GF-D8 (cell line): ENCODE measurements at places on chromosomes 11 and 22.

GRCh38 chr11:9951807-9952206 is 287.9 kb downstream of the SWAP70 start:
- DNase-seq: no peak

DNA sequence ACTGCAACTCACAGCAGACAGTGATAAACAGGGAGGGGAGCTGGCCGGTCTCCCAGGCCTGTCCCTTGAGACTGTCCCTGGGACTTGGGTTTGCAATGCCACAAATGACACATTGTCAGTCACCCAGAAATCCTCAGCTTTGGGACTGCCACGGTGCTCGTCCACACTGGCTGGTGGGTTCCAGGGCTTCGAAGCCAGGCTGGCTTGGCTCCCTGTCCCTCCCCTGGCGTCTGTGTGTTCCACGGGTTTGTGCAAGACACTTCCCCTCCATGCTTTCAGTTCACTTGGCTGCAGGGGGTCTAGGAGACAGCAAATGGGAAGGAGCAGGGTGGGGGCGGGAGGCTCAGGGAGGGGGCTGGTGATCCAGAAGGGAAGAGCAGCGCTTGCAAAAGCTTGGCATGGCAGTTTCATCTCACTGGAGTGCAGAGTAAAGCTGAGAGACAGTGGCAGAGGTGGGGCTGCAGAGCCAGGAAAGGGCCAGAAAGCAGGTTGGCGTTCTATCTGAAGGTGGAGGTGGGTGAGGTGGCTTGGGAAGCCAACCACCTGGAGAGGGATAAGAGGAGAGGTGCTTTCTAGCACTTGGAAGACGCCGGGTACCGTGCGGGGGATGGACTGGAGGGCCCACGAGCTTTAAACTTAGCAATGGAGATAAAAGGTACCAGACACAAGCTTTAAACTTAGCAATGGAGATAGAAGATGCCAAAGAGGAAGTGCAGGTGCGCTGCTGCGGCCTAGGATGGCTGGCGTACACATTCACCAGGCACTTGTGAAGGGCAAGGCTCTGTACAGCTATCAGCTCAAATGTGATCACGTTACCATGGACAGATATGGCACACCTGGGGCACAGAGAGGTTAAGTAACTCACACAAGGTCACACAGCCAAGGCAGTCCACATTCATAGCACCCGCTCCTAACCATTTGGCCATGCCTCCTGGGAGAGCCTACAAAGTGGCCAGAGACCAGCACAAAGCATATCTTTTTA is 86.4 kb upstream of the SHISAL1 start:
- DNase-seq: no peak

- DNase-seq: no peak
Measured at GRCh38 chr11:73001615-73002014, 140.5 kb downstream of the FCHSD2 start.

GRCh38 chr11:128587415-128587814 is at the start of gene ETS1:
Gene ETS1, minus strand, starts transcription at chr11:128587558. Its CDS starts 14,428 bp downstream, at chr11:128573130.
- no peak for DNase-seq

DNA sequence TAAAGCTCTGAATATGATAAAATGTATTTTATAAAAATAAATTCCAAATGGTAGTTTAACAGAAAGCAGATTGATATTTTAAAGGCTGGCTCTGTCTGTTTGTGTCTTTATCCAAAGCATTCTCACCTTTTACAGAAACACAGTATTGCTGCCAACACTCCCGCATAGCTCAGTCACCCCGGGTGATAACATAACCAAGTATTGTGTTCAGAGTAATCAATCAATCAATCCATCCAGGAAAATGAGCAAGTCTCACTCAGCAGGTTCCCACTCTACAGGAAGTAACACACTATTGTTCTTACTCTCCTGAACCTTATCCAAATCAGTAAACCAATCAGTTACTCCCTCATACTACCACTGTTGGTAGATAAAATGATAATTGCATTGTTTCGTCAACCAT is 203.4 kb downstream of the LRRC4C start:
- DNase-seq: no peak

- no peak for DNase-seq
Measured at GRCh38 chr11:117319214-117319840, 3.3 kb upstream of the BACE1 start.

DNA sequence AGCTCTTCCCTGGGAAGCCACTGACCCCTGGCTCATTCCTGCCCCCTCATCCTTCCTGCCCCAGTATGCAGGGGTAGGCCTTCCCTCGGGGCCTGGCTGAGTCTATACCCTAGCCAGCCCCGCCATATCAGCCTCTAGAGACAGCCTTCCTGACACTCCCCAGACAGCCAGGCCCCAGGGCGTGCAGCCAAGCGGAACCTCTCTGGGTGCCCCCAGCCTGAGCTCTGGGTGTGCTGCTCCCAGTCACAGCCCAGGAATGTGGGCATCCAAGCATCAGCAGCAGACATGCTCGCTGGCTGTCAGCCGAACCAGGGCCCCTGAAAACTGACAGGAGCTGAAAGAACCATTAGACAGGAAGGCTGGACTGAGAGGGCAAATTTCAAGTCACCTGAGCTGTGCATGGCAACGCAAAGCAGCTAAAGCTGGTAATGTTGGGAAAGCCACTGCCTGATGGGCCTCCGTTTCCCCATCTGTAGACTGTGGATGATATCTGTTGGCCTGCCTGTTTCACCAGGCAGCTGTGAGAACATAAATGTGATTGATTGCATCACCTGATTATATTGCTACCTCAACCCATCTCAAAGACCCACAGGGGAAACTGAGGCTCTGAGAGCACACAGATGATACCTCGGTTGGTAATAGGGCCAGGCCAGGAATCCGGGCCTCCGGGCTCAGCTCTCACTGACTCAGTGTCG is 93.2 kb downstream of the LRRC32 start:
- DNase-seq: no peak

DNA sequence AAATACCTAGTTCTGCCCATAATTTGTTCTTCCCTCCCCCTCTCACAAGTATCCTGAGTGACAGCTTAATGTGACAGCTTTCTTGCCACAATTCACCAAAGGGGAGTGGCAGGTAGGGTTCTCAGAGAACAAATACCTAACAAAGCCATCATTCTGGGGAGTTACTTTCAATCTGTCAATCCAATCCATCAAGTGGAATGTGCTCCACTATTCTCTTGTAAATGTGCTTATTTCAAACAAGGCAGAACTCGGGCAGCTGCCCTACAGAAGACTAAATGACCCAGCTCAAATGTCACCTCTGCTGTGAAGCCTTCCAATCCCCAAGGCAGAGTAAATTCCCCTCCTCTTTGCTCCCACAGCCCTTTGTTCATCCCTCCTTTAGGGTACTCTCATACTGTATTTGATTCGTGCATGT is 27.8 kb downstream of the LGR4 start:
- DNase-seq: no peak

DNA sequence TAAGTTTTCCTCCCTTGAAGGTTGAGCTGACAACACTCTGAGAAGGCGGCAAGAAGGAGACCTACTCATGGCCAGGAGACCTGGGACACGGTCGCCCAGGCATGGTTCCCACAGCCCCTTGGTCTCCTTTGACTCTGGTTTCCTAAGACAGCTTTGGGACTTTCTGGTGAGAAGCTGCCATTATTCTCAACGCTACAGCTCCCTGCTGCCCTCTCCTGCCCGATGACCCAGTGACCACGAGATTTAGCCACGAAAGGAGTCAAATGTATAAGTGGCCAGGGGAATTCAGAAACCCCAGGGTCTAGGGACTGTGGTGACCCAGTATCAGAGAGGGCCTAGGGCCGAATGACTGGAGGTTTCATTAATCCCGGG is 699 bp upstream of the SDF2L1 start:
- DNase-seq: no peak

- no peak for DNase-seq
Measured at GRCh38 chr22:29302681-29303465, 3.6 kb upstream of the GAS2L1 start.

DNA sequence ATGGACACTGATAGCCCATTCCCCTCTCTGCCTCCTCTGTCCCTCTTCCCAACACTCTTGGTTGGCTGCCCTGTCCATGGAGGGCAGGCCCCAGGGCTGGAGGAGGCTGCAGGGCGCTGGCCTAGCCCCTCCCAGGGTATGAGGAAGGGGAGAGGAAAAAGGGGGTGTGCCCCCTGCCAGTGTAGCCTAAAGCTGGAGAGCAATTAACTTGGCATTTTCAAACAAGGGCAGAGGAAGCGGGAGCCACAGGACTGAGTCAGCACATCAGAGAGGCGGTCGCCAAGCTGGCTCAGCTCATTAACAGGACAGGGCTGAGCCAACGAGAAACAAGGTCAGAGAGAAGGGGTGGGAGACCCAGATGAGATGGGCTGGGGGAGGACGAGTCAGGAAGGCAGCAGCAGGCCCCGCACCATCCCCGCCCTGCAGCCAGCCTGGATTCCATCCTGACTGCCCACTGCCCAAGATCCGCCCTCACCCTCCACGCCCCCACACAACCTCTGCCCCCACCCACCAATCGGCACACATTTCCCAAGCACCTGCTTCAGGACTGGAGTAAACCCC is 76.3 kb downstream of the BUD13 start:
- no peak for DNase-seq

- DNase-seq: no peak
Measured at GRCh38 chr11:21553795-21554194, 639.1 kb upstream of the ANO5 start.

- DNase-seq: no peak
Measured at GRCh38 chr22:25027043-25027906, 74.8 kb downstream of the KIAA1671 start.

DNA sequence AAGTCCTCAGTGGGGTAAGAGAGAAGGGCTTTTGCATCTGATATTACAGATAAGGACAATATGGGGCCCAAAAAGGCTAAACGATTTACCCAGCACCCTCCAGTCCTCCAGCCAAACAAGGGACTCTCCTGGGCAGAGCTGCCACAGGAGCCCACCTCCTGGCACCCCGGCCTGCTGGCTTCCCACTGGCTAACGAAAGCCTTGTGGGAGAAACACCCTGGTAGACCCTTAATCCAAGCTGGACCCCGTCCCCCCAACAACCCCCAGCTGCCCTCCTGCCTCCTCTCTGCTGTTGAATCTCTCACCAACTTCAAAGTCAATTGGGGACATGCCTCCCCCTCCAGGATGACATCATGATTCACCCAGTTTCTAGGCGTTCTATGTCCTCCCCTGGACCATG is 10.8 kb downstream of the C1QTNF6 start:
- DNase-seq: no peak

DNA sequence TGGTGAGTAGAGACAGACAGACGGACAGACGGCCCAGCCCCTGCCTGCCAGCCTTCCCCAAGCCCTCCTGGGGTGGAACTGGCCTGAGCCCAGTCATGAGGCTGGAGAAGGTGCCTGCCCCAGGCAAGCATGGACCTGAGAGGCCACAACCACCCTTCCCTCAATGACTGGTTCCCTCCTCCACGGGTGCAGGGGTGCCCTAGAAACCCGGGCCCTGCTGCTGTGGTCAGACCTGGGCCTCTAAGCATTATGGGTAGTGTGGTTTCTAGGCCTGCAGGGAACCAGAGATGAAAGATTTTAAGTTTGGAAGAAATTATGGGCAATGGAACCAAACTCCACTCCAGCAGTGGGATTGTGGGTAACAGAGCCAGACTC is 13.5 kb downstream of the RHBDD3 start:
- no peak for DNase-seq

DNA sequence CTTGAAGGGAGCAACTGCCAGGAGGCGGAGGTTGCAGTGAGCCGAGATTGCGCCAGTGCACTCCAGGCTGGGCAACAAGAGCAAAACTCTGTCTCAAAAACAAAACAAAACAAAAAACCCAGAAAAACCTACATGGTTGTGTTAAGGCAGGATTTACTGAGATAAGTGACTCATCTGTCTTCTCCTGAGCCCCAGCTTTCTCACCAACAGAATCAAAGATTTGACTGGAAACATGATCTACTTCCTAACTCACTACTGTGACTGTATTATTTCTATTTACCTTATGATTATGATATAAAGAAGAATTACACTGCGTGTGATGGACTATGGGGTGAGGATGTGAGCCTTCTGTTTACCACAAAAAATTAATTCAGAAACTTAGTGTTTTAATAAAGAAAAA is 21.8 kb downstream of the FAM118B start:
- no peak for DNase-seq
